ENCODE measurements at places on chromosomes 2 and 18. TPM values are rescaled to one million over a fixed set of nuclear protein-coding genes. Genes with fewer than 3 reads are reported as not detected.

The C2orf72 gene
- 0.17 TPM for total RNA-seq

DNA sequence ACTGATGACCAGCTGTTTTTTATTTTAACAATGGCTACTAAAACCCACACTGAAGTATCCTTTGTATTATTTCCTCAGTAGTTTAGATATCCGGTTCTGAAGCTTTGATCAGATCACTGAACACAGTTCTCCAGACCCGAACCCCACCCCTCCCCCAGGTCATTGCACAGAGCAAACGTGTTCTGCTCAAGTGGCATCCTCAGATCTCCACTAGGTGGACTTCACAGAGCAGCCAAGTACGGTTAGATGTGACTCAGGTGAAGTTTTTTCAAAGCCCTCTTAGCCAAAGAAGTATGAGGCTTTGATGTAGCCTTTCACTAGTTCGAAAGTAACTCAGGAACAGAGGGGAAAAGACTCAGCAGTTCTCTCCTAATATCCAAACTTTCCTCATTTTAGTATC, 142.7 kb upstream of the NRP2 start:
- no peak for DNase-seq
- H3K27me3 ChIP-seq: no peaks in the 10 kb centered on the region
- no peaks in the 10 kb centered on the region for H3K4me1 ChIP-seq
- H3K4me3 ChIP-seq: no peak overlapping the region
- no peak overlapping the region for H3K27ac ChIP-seq

GRCh38 chr18:38575648-38576047, 1010.0 kb upstream of the CELF4 start:
- no peak for DNase-seq
- H3K4me3 ChIP-seq: no peak overlapping the region
- no peaks in the 10 kb centered on the region for H3K27me3 ChIP-seq
- H3K4me1 ChIP-seq: no peaks in the 10 kb centered on the region

- no peak overlapping the region for H3K4me3 ChIP-seq
- no peaks in the 10 kb centered on the region for H3K27me3 ChIP-seq
- no peaks in the 10 kb centered on the region for H3K4me1 ChIP-seq
- no peak for DNase-seq
- H3K36me3 ChIP-seq: no peaks in the 10 kb centered on the region
Observed at GRCh38 chr2:116718451-116718850, 1096.0 kb upstream of the DDX18 start.

The FIGN gene
- 5.8 TPM for total RNA-seq

DNA sequence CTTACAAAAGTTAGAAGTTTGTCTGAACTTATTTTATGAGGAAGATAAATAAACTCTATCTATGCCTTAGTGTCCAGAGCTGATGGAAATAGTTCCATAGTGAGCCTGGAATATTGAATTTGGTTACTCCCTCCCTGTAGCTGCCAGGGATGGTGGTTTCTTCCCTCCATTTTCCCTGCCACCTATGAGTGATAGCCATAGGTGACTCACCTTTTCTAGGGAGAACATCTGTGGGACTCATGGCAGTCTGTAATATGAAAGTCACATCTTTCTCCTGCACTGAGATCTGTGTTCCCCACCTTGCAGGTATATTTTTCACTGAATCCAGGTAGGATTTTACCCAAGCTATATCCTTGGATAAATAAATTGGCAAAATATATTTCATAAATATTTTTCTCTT, 148.8 kb downstream of the TPGS2 start:
- no peak for DNase-seq
- no peaks in the 10 kb centered on the region for H3K36me3 ChIP-seq
- H3K4me1 ChIP-seq: no peaks in the 10 kb centered on the region
- no peak overlapping the region for H3K27ac ChIP-seq
- no peaks in the 10 kb centered on the region for H3K27me3 ChIP-seq

Measured in esophagus muscularis mucosa (tissue), 4 donors.